ENCODE measurements at places on chromosomes 3 and 15.

GRCh38 chr15:67161881-67162280, 92.6 kb downstream of the AAGAB start:
- no peak for DNase-seq

DNA sequence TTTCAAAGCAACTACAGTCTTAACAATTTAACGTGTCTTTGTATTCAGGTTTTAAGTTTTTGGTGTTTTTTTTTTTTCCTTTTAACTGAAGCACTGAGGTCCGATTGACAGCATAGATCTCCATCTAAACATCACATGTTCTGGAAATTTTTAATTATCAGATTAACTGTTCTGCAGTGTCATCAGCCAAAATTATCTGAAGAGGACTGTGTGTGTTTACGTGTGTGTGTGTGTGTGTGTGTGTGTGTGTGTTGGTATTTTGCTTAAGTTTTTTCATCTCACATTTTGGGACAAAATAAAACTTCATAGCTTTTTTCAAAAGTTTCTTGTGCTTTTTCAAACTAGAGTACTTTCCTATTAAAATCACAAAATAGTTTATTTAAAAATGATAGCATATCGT, 1.8 kb downstream of the PIK3CA start:
- DNase-seq: no peak

- DNase-seq: no peak
Observed at GRCh38 chr3:178795349-178795748, 259.1 kb downstream of the KCNMB2 start.

DNA sequence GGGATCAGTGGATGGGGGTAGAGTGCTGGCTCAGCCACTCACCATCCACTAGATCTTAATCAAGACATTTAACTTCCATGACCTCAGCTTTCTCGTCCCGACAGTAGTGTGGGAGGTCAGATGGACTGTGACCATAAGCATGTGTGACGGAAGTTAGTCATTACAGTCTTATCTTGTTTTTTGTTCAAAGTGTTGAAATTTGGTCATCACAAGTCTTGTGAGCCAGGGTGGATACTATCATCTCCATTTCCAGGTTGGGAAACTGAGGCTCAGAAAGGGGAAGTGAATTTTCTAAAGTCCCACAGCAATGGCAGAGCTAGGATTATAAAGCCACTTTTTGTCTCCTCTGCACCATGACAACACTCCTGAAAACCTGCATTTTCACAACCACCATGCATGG, 32.0 kb upstream of the ITGA11 start:
- no peak for DNase-seq

DNA sequence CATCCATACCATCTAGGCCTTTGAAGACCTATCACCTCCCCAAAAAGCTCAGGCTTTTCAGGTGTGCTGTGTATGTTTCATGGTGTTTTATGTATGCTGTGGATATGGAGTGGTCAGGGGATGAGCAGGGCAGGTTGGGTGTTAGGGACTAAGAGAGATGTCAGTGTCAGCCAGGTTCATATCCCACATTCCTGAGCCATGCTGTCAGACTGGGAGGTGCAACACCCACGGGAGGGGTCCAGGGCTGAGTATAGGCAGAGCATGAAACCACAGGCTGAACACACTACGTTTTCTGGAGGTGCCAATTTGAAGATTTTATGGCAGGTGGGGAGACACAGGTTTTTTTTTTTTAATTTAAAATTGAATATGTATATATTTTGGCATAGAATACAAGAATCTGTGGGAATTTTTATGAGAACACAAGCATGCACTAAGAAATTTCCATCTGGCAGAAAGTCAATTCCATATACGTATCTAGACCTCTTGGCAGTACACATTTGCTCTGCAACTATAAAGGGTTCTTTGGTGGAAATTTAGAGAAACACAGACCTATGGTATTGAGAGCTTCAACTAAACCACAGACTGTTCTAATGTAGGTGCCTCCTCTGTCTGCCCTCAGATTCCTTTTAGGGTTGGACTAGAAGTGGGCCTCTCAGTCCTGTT, 101.9 kb upstream of the RNU6-1 start:
- DNase-seq: no peak

DNA sequence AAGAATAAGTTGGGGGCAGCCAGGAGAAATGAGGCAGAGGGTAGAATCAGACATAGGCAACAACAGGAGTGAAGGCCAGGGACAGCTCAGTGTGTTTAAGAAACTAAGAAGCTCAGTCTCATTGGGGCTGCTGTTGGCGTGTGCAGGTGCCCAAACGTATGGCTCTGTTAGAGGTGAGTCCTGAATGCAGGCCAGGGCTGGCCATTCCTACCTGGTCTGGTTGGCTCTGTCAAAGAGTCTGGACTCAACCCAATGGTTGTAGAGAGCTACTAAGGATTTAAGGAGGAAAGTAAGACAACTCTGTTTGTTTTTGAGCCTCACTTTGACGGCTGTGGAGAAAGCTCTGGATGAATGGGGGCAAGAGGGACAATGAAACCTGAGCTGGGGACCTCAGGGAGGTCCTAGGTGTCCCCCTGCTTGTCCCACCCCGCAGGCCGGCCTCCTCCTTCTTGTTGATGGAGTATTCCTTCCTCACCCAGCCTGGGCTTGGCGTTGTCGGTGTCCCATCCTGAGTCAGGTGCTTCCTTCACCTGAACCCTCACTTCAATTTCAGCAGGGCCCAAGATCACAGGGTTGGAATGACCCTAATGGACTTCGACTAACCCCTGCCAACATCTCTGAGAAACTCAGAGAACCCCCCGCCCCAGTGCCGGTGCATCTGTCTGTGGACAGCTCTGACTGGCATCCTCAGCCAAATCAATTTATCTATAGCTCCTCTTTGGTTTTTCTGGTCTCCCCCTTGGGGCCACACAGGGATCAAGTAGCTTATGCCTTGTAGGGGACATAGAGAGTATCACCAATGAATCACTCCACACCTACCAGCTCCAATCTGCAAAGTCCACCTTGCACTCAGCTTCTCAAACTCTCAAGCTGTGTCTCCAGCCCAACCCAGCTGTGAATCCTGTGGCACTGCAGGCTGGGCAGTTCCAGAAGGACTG, 8.3 kb downstream of the ITGA11 start:
- no peak for DNase-seq

DNA sequence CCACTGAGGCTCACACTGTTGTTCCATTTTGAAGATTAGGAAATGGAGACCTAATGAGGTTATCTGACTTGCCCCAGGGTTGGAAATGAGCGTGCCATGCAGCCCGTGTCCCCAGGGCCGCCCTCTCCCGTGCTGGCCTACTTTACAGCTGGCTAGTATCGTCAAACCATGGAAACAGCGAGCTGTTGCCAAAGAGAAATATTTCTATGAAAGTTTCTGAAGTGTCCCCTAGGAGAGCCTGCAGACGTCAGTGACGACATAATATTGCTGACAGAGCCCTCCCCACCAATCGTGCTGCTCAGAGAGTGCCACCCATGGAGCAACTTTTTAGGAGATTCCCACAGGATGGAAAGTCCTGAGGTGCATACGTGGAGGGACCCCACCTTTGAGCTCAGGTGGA, 11.2 kb upstream of the FAM174B start:
- DNase-seq: no peak

DNA sequence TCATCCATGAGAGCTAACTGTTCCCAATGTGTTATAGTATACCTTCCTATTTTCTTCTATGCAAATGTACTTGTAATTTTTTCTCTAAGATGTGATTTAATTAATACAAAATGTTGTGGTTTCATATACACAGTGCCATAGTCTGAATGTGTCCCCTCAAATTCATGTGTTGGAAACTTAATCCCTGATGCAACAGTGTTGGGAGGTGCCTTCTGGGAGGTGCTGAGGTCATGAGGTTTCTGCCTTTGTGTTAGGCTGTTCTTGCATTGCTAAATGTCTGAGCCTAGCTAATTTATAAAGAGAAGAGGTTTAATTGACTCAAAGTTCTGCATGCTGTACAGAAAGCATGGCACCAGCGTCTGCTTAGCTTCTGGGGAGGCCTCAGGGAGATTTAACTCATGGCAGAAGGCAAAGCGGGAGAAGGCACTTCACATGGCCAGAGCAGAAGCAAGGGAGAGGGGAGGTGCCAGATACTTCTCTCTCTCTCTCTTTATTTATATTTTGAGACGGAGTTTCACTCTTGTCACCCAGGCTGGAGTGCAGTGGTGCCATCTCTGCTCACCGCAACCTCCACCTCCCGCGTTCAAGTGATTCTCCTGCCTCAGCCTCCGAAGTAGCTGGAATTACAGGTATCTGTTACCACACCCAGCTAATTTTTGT, 34.7 kb upstream of the BNIP2 start:
- no peak for DNase-seq

DNA sequence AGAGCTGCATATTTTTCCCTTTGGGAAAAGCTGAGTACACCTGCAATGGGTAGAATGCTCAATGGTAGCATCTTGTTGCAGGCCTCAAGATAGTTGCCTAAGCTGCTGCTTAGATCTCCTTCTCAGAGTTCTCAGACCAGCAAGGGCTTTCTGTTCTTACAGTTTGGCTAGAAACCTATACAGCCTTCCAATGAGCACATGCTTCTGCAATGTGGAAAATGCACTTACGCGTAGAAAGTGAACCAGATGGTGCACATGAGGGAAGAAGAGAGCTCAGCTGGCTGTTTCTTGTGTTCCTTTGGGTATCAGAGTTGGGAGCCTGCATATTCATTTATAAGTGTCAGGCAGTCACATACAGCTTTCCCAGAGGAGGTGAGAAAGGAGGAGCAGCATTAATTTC, 136.4 kb downstream of the B3GALNT1 start:
- DNase-seq: no peak

- DNase-seq: no peak
Observed at GRCh38 chr15:28191832-28192231, 92.7 kb upstream of the OCA2 start.

- no peak for DNase-seq
Observed at GRCh38 chr3:67685499-67685898, 31.1 kb upstream of the SUCLG2 start.

DNA sequence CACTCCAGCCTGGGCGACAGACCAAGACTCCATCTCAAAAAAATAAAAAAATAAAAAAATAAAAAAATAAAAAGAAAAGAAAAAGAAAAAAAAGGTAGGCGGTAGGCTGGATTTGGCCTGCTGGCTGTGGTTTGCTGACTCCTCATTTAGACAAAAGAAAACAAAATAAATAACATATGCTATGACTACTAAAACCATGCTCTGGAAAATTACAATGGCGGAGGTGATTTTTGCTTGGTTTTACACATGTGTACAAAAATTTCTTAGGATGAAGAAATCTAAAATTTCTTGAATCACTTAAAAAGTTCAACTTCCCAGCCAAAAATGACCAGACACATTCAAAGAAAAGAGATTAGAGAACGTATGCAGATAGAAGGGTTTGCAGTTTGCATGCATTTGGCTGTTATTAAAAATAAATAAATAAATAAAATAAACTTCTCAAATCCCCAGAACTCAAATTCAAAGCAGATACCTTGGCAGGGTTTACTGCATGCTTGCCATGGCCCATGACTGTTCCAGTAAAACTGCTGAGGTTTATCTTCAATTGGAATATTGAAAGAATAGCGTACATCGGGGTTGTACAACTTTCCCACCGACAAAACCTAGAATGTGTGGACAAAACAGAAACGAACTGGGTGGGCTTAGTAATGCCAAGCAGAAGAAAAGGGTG, 65.9 kb downstream of the ADAMTS9 start:
- no peak for DNase-seq

DNA sequence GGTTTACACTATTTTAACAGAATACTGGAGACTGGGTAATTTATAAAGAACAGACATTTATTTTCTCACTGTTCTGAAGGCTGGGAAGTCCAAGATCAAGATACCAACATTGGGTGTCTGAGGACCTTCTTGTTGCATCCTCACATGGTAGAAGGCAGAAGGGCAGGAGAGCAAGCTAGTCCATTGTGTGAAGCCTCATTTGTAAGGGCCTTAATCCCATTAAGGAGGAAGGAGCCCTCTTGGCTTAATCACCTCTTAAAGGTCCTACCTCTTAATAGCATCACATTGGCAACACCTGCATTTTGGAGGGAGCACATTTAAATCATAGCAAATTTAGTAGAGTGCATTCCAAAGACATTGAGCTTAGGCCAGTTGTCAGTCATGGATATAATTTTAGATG, 26.2 kb downstream of the UBE2Q2 start:
- DNase-seq: no peak

- no peak for DNase-seq
Observed at GRCh38 chr3:61029194-61029593, 222.1 kb downstream of the FHIT start.

DNA sequence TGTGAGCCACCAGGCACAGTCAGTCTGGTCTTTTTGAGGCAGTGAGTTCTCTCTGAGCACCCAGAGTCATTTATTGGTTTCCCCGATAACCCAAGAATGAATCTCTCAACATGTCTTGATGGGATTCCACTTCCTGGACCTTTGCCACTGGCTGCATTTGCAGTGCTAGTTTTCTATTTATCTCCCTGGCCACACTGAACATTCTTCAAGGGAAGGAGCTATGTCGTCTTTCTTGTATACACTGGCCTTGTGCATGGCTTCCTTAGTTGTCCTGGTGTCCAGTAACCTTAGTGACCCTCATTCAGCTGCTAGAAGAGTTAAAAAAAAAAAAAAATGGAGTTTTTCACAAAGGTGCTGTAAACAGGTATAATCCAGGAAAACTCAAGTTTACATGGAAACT, 64.9 kb upstream of the CMTM7 start:
- no peak for DNase-seq

DNA sequence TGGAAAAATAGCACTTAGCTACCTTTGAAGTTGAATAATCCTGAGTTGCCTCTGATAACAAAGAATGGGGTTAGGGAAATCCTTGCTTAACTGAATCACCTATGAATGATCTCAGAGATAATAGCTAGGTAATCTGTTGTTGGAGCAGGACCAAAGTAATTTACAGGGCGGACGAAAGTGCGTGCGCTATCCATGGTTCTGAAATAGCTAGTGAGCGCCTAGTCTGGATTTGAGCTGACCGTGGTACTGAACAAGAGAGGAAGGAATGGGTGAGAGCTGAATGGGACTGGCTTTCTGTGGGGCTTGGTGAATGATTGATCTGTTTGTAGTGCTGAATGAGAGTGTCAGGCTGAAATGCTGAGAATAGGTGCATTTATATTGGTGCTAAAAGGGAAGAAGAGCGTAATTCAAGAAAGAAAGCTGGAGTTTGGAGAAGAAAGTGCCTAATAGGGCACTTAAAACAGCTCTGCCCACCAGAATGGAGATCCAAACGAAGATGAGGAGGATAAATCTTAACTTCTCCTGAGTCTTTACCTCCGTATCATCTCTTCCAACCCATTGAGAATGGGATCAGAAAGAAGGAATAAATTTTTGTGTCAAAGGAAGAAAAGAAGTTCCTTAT, 10.1 kb downstream of the SCN10A start:
- DNase-seq: no peak

DNA sequence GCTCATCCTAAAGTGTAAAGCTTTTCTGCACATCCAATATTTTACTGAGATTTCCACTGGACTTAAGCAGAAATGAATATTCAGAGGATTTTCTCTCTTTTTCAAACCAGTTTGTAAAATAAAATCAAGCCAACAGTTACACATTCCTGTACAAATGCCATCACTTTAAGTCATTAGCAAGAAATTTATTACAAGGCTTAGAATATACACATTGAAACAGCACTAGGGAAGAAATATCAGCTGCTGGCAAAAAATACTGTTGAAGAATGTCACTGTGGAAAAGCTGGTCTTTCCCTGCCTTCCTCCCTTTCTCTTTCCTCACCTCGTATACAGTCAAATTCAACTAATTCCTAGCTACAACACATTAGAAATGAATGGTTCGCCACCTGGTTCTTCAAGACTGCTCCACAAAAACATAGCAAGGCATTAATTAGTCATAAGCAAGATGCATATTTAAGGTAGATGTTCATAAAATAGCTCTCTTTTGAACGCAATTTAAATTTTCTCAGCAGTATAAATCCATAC, 21.3 kb downstream of the PLOD2 start:
- DNase-seq: no peak

Measured in stimulated activated CD4-positive, alpha-beta T cell treated with anti-CD3 and anti-CD28 coated beads, Interleukin-1b, Interleukin-23, amount 100 ng/mL, for 1 hour (primary cell).